ENCODE measurements at places on chromosomes 16 and 17. TPM values are rescaled to one million over a fixed set of nuclear protein-coding genes. Genes with fewer than 3 reads are reported as not detected.

SYCE1L gene
- 27.2 TPM for total RNA-seq

DNA sequence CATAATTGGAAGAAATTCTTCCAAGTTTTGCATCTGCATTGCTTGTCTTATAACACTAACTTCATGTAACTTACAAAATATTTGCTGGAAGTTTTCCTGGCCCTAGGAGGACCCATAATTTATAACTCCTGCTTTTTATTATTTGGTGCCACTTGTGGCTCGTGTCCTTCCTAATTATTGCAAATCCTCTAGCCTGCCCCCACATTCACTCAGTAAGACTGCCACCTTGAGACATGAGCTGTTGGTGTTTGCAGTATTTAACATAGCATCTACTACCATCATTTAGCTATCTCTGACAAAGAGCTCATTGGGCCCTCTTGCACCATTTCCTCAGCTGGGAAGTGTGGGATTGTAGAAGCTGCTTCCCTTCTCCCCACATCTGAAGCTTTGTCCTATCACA is 49.5 kb downstream of the FTO start:
- no peak for DNase-seq

DNA sequence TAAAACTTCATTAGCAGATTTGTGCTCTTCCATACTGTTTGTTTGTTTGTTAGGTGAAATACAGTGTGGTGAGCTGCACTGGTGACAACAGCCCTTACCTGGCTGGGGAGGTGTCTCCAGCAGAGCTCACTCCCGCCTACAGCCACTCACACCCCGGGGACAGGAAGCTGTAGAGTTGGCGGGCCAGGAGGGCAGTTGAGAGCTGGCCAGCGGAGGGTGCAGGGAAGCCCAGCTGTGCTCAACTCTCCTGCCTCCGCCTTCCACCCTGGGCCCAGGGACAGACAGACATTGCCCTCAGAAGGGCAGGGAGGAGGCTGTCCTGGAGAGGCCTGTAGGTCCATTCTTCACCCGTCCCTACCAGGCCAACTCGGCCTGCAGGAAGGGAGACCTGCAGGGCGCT is 48.6 kb upstream of the PVALEF start:
- no peak for DNase-seq

HBA2 gene
- not detected for total RNA-seq

DNA sequence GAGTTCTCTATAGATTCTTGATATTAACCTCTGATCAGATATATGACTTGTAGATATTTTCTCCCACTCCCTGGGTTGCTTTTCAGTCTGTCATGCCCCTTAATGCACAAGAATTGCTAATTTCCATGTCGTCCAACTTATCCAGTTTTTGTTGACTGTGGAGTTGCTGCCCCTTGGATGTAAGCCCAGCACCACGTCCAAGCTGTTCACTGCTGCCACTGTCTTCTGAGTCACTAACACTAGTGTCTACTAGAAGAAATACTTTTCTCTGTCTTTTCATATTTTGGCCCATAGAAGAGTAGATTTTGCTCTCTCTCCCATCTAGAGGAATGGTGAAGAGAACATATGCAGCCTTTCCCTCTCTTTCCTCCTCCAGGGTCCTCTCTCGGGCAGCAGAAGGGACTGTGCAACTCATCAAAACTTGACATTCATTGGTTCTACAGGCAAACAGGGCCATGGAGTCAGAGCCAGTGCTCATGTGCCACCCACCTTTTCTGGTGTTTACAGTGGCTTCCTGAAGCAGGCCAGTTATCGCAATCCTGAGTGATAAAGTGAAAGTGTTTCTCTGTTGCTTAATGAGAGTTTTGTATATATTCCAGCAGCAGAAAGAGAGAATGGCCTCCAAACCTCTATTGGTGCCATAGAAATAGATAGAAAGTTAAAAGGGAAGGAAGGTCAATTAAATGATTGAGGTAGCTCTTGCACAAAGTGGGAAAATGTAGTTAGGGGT is 22.6 kb upstream of the PMP22 start:
- no peak for DNase-seq

DNA sequence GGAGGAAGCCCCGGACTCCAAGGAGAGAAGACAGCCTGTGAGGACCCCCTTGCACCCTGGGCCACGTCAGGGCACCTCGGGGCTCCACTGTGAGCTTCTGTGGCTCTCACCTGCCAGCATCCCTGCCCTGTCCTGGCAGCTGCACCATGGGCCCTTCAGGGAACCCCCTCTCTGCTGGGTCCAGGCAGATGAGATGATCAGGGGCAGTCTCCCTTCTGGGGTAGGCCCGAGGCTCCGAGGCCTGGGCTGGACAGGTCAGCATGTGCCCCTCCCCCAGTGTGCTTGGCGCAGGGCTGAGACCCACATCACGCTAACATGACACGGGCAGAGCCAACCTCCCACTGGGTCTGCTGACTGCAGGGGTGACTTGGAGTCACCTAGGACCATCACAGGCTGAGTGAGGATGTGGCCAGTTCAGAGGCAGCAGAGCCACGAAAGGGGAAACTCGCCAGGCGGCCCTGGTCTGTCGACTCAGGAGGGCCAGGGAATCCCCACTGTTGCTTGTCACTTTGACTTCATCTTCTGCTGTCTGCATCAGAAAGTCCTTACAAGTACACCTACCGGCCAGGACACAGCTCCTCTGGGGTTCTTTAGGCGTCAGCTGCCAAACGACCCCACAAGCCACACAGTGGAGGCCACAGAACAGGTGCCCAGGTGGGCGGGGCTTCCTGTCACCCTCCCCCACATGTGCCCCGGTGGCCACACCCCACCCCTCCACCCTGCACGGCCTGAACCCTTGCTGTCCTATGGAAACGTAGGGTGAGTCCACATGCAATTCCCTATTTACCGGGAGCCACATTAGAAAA is 2.2 kb downstream of the GALNS start:
- DNase-seq = no peak

DNA sequence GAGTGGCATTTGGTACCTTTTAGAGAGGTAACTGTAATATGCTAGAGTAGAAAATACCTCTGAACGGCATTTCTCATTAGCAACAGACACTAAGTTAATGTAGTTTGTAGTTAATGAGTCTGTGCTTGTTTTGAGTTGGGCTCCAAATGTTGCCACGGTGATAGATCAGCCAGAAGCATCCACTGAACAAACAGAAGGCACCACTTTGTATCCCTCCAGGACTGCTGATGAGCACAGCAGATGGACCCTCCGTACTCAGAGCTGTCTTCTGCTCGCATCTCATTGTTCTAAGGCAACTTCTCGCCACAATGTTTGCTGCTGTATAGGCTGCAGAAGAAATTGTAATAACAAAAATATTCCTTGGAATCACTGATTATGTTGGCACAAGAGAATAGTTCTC is 56.1 kb downstream of the TNRC6C start:
- DNase-seq = no peak

- no peak for DNase-seq
Observed at GRCh38 chr17:22303096-22303495, 610.8 kb downstream of the KCNJ18 start.

DNA sequence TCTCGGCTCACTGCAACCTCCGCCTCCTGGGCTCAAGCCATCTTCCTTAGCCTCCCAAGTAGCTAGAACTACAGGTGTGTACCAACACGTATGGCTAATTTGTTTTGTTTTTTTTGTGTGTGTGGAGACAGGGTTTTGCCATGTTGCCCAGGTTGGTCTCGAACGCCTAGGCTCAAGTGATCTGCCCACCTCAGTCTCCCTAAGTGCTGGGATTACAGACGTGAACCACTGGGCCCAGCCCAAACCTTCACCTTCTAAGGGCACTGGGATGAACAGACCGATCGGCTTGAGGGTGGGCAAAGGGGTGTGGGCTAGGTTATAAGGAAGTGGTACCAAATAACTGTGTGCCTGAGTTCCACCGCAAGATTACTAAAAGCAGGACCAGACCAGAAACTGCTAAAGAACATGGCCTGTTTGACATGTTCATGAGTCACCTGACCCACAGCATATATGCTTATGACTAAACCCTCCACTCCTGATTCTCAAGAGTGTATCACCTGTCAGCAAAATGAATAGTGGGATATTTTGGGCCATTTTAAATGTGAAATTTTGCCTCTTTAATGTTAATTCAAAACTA is 8.1 kb downstream of the TMEM97 start:
- DNase-seq = no peak

CSH1 gene
- not detected for total RNA-seq

DNA sequence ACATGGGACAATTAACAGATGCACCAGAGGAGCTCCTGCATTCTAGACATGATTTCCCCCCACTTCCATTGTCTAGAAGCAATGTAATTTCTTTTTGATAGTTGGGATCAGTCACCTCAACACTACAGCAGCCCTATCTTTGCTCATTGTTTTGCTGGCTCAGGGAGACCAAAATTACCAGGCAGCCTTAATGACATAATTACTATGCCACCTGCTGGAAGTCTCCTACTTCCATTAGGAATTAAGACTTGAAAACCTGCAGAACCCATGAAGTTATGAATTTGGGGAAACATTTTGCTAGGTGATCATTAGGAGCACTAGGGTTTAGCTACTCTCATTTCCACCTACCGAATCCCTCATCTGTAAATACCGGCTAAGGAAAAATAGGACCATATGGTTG is 312.0 kb upstream of the CA10 start:
- no peak for DNase-seq

- DNase-seq = no peak
Observed at GRCh38 chr16:29699324-29700219, 20.6 kb downstream of the QPRT start.
